ENCODE measurements at places on chromosomes 12 and 14.

DNA sequence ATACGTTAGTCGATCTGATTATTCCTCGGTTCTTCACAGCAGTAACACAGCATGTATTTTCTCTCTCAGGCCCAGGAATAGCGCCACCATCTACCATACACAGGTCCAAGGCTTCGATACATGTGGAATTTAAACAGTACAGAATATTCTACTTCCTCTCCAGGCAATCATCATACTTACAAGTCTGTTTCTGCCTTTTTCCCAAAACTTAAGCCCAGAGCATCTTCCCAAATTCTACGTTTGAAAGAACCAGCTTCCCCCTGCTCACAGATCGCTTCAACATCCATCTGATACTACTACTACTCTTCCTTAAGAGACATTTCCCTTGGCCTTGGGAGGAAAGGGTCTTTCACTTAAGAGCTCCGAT is 626 bp downstream of the TXNDC16 start:
- DNase-seq: peak; percentile 16

- DNase-seq: no peak
Measured at GRCh38 chr14:76121089-76121748, 30.5 kb upstream of the GPATCH2L start.

GRCh38 chr14:76927971-76928700 is 100.4 kb downstream of the IRF2BPL start:
- no peak for DNase-seq

GRCh38 chr12:28053564-28053963 is 81.0 kb upstream of the PTHLH start:
- no peak for DNase-seq

DNA sequence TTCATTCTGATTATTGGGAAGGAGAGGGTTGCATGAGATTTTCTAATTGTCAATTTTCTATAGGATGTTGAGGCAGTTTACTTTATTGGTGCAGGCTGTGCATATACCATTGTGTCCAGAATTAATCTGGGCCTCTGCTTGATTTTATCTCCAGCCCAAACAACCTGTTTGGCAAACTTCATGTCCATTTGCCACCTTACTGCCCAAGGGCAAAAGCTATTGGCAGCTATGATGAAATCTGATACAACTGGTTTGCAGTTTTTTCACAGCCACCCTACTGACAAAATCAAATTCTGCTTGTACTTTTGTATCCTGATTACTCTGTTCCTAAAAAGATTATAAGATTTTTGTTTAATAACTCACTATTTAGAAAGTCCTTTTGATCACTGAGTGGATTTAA is 789.2 kb upstream of the FBXO33 start:
- no peak for DNase-seq

DNA sequence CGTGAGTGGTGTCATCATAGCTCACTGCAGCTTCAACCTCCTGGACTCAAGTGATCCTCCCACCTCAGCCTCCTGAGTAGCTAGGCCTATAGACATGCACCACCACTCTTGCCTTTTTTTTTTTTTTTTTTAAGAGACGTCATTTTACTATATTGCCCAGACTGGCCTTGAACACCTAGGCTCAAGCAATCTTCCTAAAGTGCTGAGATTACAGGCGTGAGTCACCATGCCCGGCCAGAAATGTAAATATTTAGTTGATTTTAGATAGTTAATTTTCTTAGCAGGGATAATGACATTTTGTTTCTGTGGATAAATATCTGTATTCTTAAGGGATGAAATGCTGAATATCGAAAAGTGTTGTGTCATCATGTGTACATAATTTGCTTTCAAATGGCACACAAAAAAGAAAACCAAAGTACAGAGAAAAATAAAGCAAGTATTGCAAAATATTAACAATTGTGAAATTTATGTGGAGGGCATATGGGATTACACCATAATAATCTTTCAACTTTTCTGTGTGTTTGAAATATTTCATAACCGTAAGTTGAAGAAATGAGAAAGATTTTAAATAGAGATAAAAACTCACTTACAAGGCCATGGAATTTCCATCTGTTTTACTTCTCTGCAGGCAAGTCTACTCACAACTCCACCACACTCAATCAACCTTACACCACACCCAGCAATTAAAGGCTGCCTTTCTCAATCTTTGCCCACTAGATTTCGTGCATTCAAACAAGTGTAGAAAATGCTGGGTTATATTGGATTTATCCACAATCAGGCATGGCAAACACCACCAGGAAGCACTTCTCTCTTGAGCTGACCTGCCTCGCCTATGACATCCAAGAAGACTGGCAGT is 93.7 kb downstream of the SPTSSA start:
- DNase-seq: peak; percentile 41

DNA sequence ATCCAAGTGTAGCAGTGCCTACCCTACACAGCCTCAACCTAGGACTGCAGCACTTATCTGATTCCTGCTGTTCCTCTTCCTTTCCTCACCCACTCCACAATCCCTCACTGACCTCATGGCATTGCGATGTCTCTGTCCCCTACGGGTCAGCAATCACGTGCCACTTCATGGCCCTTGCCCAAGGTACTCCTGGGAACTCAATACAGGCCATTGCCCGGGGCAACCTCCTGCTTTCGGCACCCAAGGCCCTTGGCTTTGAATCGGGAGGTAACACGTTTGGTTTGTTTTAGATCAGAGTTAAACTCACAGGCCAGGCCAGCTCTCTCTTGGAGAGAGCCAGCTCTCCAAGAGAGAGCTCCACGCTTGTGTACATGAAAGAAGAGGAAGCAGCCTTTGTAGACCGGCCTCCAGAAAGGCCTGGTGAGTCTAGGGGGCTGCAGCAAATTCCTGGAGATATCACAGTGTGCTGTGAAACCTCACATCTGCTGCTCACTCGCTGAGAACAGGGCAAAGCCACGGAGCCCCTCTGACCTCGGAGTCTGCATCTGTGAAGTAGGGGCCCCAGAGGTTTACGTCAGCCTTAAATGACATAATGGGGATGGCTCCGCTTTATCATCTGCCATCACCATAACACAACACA is 12.2 kb downstream of the CLMN start:
- DNase-seq: no peak

- DNase-seq: no peak
Measured at GRCh38 chr12:128456922-128457321, 190.0 kb downstream of the TMEM132C start.
